ENCODE measurements at places on chromosomes 12 and 14.

DNA sequence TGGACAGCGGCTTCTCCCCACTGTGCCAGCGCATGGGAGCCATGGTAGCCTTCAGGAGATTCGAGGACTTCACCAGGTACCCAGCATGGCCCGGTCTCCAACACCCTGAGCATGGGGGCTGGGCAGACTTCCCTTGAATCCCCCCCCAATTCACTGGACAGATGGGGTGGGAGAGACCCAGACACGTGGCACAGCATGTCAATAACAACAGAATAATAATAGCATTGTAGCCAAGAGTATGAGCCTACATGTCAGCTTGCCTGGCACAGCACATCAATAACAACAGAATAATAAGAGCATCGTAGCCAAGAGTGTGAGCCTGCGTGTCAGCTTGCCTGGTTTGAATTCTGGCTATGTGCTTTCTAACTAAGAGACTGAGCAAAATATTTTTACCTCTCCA lies 76.4 kb downstream of the FOXN4 start:
- DNase-seq, result no peak

DNA sequence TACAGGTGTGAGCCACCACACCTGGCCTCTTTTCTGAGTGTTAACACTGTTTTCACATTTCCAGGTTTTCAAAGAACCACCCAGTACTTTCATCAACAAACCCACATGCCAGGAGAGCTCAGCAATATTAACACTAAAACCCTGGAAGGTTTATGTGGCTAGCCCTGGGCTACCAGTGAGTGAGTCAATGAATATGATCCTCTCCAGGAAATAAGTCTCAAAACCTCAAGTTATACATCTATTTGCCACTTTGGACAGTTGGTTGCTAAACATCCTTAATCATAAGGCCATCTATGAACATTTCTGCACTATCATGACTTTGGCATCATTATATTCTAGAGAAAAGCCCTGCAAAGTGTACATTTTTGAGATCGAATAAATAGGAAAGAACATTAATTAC lies 6.3 kb upstream of the CDKL1 start:
- DNase-seq, result peak; percentile 27

DNA sequence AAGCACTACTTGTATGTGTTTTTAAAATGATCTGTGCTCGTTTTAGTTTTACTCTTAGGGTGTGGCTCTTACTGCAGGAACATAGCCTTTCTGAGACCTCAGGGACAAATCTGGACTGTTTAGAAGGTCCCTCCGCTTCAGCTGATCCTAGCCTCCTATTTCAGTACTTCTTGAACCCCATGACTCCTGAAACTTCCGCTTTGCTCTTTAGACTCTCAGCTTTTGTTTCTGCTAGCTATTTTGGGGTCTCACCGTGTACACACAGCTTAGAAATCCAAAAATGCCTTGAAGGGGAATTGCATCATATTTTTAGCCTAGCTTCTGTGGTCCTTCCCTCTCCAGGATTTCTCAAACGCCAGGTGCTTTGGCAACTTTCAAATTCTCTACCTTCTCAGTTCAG lies 8.3 kb downstream of the OR11G2 start:
- no peak for DNase-seq

DNA sequence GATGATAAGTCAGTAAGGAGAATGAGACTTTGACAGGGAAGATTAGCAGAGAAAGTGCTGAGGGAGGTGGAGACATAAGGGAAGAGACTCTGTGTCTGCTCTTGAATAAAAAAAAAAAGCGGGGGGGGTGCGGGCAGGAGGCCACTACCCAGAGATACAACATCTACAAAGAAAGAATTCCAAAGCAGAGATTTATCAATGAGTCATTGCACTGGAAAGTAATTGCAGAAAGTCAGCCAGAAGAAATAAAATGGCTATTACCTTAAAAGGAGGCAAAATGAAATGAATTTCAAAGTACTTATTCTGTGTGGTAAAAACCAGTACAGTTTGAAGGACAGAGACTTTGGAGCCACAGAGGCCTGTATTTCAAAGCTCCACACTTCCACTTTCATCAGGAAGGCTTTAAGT lies 267.1 kb upstream of the PRKD1 start:
- DNase-seq, result peak; percentile 92

- no peak for DNase-seq
These were observed 41.3 kb downstream of the LTBP2 start for GRCh38 chr14:74570696-74571095.

DNA sequence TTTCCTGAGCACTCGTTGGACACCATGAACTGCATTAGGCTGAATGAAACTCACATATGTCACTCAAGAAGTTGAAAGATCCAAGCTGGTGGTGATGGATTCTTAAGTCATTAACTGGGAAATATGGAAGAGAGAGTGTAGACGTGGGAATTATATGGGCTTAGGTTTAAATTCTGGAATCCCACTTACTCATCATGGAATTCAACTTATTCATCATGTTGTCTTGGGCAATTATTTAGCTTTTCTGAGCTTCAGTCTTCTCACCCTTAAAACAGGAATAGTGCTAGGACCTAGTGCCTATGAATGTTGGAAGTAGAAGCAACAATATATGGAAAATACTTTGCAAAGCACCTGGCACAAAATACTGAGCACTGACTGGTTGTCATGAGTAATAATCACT lies 292.4 kb upstream of the TBX3 start:
- peak; percentile 38 for DNase-seq

DNA sequence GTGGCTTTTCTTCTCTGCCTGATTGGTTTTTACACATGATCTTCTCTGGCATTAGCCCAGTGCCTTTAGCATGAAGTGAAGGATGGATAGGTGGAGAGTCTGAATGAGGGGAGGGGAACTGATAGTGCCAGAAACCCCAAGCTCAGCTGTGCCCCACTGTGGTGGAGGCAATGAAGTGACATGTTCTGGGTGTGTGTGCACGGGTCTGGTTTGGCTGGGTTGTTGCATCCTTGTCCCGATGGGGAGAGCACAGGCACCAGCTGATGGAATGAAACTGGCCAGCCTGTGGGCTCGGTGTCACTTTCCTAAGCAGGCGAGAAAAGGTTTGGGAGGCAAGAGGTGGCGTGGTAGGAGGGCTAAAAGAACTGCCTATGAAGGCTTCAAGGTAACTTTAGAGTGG lies 65.3 kb downstream of the CACNA1C start:
- DNase-seq, result no peak

DNA sequence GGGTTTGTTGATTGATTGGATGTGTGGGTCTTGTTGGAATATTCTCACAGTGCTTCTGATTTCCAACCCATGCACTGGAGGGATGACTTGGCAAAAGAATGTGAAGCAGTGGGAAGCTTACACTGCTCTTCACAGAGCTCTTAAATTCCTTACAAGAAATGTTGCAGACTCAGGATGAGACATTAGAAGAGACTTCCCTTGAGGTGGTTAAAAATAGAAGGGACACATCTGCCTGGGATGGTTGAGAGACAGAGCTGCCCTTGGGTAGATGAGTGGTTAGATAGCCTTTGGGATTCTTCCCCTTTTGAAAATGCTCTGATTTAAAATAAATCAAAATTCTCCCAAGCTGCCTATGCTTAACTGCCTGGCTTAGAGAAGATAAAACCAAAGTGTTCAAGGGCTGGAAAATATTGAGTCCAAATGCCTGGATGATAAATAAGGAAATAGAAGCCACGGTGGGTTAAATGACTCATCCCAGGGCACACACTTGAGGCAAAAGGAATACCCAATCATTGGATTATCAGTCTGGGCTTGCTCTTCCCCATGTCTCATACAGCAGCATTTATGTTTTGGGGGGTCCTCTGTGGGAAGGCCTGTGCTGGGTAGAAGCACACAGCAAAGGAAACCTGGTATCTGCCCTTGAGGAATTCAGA lies 264.3 kb downstream of the AKAP6 start:
- peak; percentile 85 for DNase-seq

DNA sequence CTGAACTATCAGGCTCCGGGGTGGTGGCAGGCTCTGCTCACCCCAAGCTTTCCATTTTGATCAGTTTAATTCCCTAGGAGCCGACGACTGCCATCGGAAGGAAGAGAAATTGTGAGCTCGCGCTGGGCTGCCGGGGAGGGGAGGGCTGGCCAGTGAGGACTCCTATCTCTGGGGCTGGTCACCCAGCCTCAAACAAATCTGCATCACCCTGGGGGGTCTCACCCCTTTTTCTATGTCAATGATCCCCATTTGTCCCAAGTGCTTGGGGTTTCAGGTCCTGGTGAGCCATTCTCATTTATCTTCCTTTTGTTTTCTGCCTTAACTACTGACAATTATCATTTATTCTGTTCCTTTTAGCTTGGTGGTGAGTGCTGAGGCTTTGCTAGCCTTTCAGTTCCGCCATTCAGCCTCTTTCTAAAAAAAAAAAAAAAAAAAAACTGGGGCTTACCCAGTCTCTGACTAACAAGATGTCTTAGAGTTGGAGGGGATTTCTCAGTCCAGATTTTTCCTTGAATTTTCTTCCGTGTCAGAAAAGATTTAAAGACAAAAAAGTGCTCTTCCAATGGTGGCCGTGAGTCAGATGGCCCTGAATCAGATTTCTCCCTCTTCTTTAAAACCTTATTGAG lies 22.8 kb upstream of the USP44 start:
- DNase-seq, result no peak

GRCh38 chr12:58283553-58283952 lies 342.2 kb downstream of the ATP23 start:
- no peak for DNase-seq

GRCh38 chr14:61493239-61493638 lies 171.9 kb downstream of the PRKCH start:
- peak; percentile 96 for DNase-seq
